ENCODE measurements at places on chromosomes 6 and 20.

- no peak for DNase-seq
These were observed 27.1 kb downstream of the C20orf173 start for GRCh38 chr20:35502352-35502751.

DNA sequence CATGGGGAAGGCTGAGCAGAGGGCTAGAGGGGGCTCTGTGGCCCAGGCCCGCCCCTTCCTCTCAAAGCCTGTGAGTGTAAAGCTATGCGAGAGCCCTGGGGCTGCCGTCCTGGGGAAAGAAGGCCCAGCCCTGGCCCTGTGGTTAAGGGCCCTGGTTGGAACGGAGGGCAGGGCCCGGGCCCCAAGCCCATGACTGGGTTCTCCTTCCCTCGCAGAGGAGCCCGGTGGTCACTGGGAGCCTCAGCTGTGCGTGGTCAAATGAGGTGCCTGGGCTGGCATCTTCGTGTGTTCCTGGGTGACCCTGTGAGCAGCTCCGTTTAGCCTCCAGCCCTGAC lies 56.0 kb downstream of the SMOC2 start:
- no peak for DNase-seq

DNA sequence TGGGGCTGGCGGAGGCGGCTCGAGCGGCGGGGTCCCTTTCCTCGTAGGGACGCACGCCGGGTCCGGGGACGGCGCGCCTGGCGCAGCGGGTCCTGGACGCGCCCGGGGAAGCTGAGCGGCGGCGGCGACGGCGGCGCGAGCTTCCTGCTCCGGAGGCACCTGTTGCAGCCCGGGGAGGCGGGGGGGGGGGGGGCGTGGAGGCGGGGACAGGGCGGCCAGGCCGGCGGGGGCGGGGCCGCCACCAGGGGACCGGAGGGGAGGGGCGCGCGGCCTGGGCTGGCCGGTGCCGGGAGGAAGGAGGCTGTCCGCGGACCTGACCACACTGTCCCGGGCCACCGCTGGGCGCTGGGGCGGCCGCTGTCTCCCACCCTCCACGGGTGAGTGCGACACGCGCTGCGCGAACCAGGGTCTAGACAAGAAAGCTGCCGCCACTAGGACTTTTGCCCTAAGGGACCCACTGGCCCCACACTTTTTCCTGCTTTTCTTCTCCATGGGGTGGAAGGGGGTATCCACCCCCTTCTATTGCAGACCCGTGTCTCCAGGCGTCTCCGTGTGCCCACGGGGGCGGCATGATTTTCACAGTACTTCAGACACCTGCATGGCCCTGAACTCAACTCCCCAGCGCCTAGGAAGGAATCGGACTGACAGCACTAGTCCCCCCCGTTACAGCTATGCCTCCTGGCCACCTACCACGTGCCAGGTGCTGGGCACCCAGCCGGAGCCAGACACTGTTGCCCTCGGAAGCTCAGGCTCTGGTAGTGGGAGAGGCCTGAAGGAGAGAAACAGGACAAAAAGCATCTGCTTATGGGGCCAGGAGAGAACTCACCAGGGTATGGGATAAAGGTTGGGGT lies at the start of gene NFATC2:
Gene NFATC2, minus strand, starts transcription at position 149 of the 851 bp plus-strand sequence. CDS start 220 bp downstream, outside the sequence.
- no peak for DNase-seq

GRCh38 chr20:47317127-47317895 lies 39.2 kb downstream of the ZMYND8 start:
- peak; percentile 22 for DNase-seq

DNA sequence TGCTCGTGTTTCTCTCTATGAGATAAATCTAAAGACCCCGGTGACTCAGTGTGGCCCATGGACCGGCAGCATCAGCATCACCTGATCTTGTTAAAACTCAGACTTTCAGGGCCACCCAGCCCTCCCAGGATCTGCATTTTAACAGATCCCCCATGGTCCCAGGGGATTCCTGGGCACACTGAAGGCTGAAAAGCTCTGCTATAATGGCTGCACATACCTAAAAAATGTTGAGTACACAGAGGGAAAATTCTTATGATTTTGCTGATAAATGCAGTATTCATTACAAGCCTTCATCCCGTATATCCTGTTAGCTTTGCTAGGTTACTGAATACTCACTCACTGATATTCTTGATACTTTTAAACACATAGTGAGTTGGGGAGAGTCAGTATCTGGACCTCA lies 200.5 kb downstream of the MYLK4 start:
- DNase-seq, result no peak

All from stimulated activated CD8-positive, alpha-beta memory T cell treated with anti-CD3 and anti-CD28 coated beads, Interleukin-12 subunit alpha, Interleukin-12 subunit beta, amount 100 ng/mL, for 1 hour (primary cell).